Activated CD8-positive, alpha-beta memory T cell treated with anti-CD3 and anti-CD28 coated beads for 24 hours (primary cell): ENCODE measurements at places on chromosomes 3 and 15.

GRCh38 chr3:143671626-143672025 lies 176.6 kb downstream of the SLC9A9 start:
- DNase-seq: no peak

- no peak for DNase-seq
These were observed 34.3 kb downstream of the FAIM start for GRCh38 chr3:138642927-138643253.

DNA sequence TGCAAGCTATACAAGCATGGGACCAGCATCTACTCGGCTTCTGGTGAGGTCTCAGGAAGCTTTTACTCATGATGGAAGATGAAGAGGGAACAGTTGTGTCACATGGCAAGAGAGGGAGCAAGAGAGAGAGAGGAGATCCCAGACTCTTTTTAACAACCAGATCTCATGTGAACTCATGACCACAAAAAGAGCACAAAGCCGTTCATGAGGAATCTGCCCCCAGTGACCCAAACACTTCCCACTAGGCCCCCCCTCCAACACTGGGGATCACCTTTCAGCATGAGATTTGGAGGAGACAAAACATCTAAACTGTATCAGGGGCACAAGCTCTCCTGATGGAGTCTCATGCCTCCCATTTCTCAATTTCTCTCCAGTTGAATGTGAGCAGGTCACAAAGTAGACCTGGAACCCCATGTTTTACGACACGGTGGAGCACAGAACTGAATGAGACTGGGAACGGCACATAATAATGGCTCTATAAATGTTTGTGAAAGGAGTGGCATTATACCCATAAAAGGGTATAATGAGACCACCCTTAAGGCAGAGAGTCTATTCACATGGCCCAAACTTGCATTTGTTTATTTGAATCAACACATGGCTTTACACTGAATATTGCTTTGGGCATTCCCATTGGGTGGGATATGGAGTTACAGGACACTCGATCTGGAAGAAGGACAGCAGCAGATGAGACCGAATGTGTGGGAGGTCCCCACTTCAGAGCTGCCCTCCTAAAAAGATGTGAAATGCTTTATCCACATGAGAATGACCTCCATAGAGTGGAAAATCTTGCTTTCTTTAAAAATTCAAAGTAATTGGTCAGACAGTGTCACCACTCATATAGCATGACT lies 38.8 kb downstream of the IL16 start:
- DNase-seq: no peak

GRCh38 chr3:62885136-62885535 lies 9.9 kb upstream of the CADPS start:
- no peak for DNase-seq

DNA sequence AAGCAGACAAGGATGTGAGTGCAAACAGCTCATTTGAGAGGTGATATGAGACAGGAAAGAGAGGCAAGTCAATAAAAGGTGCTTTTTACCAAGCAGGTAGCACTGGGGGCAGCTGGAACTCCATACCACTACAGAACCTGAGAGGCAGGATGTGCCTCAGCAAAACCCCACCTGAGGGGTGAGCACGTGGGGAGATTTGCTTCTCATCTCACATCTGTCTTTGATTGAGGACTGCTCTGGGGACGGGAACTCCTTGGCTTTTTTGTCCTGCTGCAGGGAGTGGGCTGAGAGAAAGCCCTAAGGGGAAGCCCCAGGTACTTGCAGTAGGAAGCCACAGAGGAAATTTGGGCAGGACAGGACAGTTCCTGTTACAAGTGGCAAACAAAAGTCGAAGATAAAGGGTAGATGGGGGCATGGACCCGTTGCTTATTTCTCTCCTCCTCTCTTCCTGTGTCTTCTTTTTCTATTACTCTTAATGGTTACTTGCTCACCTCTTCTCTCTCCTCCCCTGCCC lies 27.1 kb downstream of the CFAP161 start:
- DNase-seq: no peak

- no peak for DNase-seq
These were observed 347.9 kb downstream of the RBMS3 start for GRCh38 chr3:29628795-29629194.

GRCh38 chr3:131636266-131636775 lies 133.6 kb upstream of the MRPL3 start:
- no peak for DNase-seq

GRCh38 chr3:88810455-88810854 lies 297.0 kb upstream of the EPHA3 start:
- DNase-seq: no peak

DNA sequence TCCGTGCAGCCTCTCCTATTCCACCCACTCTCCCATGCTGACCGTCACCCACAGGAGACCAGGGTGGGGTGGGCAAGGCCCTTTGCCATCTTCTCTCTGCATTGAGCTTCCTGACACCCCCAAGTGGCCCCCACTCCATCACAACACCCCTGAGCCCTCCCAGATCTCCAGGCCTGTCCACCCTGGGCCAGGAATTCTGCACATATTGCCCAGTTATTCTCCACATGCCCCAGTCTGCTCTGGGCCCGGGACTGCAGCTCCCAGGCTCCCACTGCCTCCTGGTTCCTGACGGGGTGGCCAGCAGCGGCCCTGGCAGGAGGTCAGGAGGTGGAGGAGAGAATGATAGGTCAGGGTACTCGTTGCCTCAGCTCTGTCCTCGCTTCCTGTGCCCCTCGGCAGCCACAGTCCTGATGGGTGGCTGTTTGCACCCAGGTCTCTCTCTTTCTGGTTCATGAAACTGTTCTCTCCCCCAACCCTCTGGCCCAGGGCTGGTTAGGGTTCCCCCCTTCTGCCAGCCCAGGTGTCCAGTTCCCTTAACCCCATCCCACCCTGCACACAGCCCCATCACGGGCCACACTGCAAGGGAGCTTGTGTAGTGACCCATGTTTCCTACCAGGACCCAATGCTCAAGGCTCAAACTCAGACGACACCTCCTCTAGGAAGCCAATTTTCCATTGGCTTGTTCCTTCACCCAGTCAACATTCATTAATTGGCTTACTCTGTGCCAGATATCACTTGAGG lies 47.3 kb downstream of the IQSEC1 start:
- DNase-seq: no peak

DNA sequence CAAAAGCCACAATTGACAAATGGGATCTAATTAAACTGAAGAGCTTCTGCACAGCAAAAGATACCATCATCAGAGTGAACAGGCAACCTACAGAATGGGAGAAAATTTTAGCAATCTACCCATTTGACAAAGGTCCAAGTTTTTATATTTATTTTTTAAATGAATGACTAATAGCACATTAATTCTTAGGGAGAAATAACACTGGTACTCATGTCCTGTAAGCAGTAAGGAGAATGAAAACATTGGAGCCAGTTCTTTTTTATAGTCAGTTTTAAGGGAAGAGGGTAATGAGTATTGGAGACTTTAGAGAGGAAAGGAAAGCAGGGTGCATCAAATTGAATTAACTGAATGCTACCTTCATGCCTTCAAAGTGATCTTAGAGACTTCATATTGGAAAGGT lies 404.7 kb upstream of the TGFBR2 start:
- no peak for DNase-seq

DNA sequence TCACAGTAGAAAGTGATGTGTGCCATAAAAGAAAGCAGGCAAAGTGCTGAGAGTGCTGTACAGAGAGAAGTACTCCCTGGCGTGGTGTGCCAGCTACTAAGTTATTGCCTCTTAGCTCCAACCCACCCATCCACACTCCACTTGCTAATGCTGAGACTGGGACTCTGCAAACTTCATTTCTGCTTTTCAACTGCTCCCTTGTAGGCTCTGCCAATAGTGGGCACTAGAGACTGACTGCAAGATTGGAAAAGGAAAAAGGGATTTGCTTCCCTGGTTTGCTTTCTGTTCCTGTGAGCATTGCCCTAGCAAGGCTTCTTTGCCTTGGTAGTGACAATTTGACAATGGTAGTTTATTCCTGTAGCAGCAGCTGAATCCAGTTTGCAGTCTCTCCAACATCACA lies 56.5 kb upstream of the TMEM108 start:
- no peak for DNase-seq

DNA sequence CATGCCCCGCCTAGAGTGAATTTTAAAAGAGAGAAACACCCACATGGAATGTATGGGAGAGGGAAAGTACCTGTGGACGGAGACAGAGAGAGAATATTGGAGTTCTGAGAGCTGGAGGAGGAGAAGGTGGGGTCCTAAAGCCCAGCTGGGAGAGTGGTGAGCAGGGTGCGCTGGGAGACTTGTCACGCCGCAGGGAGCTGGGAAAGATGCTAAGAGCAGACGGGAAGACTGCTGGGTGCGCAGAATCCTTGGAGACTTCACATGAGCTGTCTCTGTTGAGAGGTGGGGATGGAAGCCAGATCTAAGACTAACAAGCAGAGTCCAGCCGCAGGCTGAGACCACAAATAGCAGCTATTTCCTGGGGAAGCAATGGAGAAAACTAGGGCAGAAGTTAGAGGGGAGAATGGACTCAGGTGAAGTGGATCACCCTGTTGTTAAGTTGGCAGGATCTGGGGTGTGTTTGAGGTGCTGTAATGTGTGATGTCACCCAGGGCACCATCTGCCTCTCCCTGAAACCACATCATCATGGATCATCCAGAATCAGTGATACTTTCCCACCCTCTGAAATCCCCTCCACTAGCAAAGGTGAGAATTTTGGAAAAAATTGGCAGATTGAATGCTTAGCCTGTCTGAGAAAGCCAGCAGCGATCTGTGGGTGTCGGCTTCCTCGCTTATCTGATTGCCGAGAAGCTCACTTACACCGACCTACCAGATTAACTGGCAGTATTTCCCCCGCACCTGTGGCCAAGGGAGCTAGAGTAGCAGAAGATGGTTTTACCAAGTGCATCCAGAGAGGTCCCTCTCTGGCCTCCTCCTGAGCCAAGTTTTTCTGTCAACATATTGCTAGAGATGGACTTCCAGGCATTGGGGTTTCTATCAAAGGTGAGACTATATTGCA lies 174.8 kb upstream of the BHLHE40 start:
- DNase-seq: no peak

DNA sequence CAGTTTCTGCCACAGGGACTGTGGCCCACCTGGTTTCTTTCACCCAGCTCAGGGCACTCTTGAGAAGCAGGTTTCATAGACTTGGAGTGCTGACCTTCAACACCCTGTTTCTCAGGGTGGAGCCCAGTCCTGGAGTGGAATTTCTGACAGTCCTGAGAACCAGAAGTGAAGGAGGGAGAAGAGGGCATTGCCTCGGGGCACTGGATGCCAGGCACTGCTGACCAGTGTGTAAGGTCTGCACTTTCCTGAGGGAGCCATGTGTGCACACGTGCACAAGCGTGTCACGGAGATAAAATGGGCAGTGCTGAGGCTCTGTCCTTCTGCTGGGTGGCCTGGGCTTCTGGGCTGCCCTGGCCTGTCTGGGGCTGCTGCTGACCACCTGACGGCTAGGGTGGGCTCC lies 118.5 kb downstream of the SEC22A start:
- no peak for DNase-seq

DNA sequence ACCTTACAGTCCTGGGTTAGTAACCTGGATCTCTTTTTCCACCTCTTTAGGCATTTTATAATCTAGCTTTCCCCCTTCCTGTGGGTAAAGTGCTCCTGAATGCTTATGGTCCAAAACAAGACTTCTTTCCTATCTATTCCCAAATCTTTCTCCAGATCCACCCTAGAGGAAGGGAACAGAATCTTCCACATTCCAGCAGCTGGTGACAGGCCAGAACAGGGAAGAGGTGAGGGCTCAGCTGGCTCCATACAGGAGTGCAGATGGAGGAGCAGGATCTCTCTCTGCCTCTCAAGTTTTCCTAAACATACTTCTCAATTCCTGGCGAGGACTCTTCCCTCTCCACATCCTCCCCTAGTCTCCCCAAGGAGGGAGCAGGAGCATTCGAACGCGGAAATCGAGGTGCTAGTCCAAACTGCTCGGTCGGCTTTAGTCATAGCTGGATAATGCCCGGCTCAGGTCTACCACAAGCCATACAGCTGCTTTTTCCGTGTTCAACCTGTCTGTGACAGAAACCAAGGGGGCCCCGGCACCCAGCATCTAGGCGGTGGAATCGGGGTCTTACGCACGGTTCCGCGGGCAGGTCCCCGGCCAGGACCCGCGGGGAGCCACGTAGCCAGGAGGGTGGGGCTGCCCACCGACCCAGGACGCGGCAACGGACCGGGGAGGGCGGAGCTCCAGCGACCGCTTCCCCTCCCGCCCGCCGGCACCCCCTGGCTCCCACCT lies 4.0 kb downstream of the RASSF1 start:
- no peak for DNase-seq

- peak; percentile 74 for DNase-seq
These were observed 24.8 kb downstream of the TMOD2 start for GRCh38 chr15:51775967-51776816.

DNA sequence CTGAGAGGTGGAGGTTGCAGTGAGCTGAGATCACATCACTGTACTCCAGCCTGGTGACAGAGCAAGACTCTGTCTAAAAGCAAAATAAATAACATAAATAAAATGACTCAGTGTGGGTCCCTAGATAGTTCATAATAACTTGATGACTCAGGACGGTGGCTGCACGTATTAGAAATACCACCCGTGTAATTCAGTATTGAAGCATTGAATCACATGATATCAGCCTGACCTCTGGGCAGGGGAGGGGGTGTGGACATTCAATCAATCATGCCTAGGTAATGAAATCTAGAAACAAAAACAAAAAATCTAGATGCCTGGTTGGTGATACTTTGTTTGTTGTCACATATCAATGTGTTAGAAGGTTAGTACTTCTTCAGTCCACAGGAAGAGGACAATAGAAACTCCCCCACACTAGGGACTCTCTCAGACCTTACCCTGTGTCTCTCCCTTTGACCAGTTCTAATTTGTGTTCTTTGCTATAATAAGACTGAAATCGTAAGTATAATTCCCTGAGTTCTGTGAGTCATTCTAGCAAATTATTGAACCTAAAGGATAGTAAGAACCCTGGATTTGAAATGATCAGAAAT lies 177.3 kb downstream of the GAP43 start:
- no peak for DNase-seq

GRCh38 chr3:115361806-115362205 lies 214.7 kb upstream of the ZBTB20 start:
- no peak for DNase-seq

GRCh38 chr3:141710888-141711616 lies 27.0 kb upstream of the RNF7 start:
- DNase-seq: no peak

GRCh38 chr3:33099109-33099645 lies 2.2 kb upstream of the GLB1 start:
- DNase-seq: no peak

- DNase-seq: no peak
These were observed 29.9 kb upstream of the ADPGK start for GRCh38 chr15:72813345-72814004.

DNA sequence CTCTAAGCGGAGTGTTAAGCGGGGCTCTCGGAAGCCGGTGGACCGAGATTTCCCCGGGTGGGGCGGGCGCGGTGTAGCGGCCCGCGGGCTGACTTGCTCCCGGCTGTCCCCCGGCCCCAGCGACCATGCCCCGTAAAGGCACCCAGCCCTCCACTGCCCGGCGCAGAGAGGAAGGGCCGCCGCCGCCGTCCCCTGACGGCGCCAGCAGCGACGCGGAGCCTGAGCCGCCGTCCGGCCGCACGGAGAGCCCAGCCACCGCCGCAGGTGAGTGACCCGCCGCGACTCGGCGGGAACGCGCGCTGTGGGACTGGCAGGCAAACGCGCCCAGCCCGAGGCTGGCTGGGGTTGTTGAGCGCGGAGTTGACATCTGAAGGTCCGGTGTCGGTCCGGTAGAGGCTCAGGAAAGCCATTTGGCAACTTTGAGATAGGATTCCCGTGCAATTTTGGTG lies 1.3 kb downstream of the SMC4 start:
- peak; percentile 62 for DNase-seq
